ENCODE measurements at places on chromosomes 1 and 21.

DNA sequence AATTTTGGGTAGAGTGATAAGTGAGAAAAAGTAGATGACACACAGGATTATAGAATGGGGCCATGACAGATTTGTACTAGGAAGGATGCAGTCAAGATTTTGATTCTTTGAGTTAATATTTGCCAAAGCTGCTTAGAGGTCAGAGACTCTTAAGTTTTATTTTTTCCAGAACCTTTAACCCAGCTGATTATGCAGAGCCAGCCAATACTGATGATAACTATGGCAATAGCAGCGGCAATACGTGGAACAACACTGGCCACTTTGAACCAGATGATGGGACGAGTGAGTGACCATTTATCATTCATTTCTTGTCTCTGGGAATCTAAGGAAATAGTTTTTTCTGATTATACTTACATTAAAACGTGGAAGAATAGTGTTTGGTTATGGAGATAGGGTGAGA, 16.1 kb downstream of the UBAP2L start:
- no peak for DNase-seq

DNA sequence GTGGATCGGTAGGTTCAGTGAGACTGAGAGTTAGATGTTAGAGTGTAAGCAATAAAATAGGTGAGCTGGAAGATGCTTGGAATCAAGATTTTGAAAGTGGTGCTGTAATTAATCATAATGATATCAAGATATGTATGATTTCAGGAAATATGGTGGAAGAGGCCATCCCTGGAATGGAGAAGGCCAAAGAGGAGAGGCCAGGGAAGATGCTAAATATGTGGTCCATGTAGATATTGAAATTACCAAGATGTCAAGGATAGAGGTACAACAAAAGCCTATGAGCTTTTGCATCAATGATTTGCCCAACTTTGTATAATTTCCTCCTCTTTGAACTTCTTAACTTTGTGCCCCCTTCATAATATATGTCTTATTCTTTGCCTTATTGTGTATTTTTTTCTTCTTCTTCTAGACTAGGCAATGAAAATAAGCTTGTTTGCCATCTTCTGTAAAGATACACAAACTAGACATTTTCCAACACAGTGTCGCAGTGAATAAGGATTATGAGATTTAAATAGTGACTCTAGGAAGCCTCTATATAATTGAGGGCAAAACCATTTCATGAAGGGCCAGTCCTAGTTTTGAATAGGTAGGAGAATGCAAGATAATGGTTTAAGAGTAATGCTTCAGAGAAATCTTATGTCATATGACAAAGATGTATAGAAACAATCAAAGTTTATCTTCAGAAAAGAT, 8.9 kb downstream of the PTGS2 start:
- DNase-seq = no peak

- DNase-seq = no peak
These were observed 25.1 kb upstream of the B3GALT2 start for GRCh38 chr1:193211539-193211938.

DNA sequence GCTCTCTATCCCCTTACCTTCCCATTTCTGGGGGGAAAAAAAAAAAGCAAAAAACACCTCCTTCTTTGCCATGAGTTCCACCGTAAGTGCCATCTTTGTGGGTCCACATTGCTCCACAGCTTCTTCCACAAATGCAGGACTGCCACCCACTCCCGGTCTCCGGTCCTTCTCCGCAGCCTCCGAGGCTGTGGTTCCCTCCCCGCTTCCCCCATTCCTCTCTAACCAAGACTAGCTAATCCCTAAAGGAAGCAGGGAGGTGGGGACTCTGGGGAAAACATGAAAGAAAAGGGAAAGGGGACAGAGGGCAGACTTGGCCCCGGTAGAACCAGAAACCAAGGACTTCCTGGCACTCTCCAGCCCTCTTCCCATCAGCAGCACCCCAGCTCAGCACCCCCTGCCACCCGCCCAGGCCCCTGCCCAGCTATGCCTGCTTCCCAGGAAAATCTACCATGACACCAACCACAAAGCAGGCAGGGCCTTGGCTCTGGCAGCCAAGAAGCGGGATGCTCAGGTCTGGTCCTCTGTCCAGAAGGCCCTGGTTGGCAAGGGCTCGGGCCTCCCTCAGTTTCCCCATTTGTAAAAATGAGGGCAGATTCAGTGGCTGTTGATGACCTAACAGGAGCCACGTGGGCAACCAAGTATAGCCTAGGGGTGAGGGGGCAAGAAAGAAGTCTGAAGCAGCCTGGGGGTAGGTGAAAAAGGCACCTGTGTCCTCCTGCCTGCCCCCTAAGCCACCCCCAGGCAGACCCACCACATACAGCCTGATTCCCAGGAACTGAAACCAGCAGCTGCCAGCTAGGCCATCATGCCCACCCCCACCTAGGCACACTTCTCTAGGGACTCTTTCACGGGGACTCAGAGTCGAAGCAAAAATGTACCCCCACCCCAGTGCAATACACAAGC, 2.5 kb downstream of the EPHA2 start:
- DNase-seq = no peak

DNA sequence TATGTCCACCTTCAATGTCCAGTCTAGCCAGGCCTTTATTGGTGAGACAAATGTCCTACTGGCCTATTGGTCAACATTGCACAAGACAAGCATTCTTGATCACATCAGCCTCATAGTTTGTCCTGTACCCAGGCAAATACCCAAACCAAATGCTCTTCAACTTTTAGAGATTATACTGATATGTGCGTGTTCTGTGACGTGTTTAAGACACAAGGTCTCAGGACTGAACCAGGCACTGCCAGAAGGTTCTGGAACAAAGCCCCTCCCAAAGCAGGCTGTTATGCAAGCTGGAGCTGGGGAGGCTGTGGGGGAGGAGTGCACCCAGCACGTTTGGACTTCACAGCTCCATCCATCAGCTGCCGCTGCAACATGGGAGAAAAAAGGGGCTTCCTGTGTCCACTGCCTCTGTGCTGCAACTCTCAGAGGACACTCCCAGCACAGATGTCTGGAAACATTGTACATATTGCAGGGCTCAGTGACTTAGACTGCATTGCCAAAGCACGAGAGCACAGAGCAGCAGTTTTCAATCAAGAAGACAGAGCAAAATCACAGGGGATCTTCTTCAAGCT, 45.9 kb downstream of the NID1 start:
- no peak for DNase-seq

DNA sequence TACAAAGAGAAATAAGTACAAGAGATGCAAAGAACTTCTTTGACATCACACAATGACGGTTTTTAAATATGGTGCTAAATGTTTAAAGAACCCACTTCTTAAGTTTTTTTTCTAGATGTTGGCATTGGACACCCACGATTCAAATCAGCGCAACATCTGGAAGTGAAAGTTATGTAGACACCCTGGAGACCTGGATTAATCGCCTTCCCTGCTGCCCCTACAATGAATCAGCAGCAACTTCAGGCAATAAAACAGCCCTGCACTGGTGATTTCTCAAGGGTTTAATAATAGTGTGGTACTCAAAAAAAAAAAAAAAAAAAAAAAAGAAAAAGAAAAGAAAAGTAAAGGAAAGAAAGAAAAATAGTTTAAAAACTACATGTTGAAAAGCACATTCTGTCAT, 248.3 kb downstream of the NUF2 start:
- DNase-seq = no peak

DNA sequence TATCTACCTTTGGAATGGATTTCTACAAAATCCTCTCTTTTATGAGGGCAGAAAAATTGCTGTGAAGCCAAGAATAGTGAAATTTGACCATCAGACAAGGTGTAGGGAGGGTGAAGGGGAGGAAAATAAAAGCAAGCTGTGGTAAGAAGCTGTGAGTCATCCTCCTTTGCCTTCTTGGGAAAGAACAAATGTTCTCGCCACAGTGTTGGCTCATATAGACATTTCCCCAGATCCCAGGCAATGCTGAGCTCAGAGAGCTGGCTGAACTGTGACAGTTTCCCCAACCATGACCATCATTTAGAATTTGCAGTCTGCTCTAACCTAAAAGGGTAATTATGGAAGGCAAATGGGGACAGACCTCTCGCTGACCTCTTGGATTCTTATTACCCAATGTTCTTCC, 235.4 kb downstream of the PBX1 start:
- no peak for DNase-seq

DNA sequence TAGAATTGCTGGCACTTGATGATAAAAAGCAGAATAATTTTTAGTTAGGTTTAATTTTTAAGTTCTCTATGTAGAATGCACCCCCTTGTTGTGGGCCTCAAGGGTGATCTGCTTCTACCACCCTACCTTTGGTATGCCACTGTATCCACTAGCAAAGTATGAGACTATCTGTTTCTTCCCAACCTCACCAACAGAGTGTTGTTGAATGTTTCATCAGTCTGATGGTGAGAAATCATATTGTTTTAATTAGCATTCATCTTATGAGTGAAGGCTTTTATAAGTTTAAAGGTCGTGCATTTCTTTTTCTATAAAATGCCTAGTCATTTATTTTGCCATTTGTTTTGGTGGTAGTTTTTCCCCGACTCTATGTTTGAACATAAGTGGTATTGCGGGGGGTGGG, 141.0 kb downstream of the MAGI3 start:
- DNase-seq = no peak

- DNase-seq = no peak
These were observed 32.7 kb downstream of the C1orf21 start for GRCh38 chr1:184419350-184420161.

- no peak for DNase-seq
These were observed 2.8 kb upstream of the SPSB1 start for GRCh38 chr1:9289711-9290485.

GRCh38 chr1:43573066-43573800, 42.5 kb downstream of the PTPRF start:
- DNase-seq = no peak

- DNase-seq = no peak
These were observed 35.5 kb downstream of the TIAM1 start for GRCh38 chr21:31308584-31308983.

- DNase-seq = no peak
These were observed 107.2 kb upstream of the EDEM3 start for GRCh38 chr1:184861755-184862336.

GRCh38 chr1:84352298-84353106, 45.8 kb upstream of the DNASE2B start:
- no peak for DNase-seq

DNA sequence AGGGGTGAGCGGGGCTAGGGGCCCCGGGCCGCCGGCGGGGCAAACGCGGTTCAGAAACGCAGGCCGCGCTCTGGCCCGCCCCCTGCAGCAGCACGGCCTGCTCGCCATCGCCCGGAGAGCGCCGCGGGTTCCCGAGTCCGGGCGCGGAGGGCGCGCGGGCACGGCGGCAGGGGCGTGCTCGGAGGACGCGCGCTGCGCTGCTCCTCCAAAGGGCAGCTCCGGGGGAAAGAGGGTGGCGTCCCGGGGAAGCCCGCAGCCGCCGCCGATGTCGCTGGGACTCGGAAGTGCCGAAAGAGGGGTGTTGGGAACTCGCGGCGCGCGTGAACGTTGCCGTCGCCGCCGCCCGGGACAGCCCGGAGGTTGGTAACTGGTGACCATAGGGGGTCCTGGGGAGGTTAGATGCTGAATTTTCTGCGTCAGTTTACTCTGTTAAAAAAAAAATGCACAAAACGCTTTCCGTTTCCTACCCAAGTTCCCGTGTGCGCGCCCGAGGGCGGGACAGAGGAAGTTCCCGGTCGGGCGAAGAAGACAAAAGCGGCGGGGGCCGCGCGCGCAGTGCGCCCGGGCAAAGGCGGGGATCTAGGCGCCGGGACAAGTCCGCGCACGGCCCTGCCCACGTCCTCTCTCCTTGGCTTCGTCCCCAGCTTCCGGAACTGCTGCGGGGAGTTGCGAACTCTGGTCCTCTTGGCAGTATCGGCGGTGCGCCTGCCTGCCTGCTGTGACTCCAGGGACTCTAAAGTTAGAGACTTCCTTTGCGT, at the start of gene HHAT:
Gene HHAT (plus strand): TSS at position 157 of the 758 bp plus-strand sequence. CDS start 20,074 bp downstream, outside the sequence.
- no peak for DNase-seq

GRCh38 chr1:230386637-230387262, 39.4 kb downstream of the PGBD5 start:
- no peak for DNase-seq

- no peak for DNase-seq
These were observed 200.1 kb downstream of the AMY1C start for GRCh38 chr1:103949779-103950178.

DNA sequence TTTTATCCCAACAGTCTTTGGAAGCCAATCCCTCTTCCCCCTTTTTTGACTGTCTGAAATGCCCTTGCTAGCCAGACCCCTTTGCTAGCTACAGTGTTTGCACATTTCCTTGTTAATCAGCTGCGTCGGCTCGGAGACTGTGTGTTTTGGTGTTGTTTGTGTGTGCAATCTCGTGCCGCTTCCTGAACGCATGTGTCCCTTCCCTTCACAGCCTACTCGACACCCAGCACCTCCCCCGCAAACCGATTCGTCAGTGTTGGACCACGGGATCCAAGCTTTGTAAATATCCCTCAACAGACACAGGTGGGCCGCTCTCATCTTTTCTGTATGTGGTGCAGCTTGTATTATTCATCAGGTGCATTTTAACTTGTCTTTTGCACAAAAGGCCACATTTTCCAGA, 298.7 kb downstream of the TM2D1 start:
- DNase-seq = no peak

GRCh38 chr1:97038410-97038809, 316.8 kb downstream of the PTBP2 start:
- DNase-seq = no peak

GRCh38 chr1:219352961-219353651, 179.4 kb downstream of the LYPLAL1 start:
- no peak for DNase-seq

- DNase-seq = no peak
These were observed 61.1 kb upstream of the FBXO28 start for GRCh38 chr1:224052772-224053171.

- no peak for DNase-seq
These were observed 44.8 kb upstream of the ABCG1 start for GRCh38 chr21:42174173-42174572.

- DNase-seq = no peak
These were observed 10.7 kb downstream of the C1orf146 start for GRCh38 chr1:92228401-92228800.

- no peak for DNase-seq
These were observed 10.0 kb upstream of the C1orf115 start for GRCh38 chr1:220680085-220680687.

DNA sequence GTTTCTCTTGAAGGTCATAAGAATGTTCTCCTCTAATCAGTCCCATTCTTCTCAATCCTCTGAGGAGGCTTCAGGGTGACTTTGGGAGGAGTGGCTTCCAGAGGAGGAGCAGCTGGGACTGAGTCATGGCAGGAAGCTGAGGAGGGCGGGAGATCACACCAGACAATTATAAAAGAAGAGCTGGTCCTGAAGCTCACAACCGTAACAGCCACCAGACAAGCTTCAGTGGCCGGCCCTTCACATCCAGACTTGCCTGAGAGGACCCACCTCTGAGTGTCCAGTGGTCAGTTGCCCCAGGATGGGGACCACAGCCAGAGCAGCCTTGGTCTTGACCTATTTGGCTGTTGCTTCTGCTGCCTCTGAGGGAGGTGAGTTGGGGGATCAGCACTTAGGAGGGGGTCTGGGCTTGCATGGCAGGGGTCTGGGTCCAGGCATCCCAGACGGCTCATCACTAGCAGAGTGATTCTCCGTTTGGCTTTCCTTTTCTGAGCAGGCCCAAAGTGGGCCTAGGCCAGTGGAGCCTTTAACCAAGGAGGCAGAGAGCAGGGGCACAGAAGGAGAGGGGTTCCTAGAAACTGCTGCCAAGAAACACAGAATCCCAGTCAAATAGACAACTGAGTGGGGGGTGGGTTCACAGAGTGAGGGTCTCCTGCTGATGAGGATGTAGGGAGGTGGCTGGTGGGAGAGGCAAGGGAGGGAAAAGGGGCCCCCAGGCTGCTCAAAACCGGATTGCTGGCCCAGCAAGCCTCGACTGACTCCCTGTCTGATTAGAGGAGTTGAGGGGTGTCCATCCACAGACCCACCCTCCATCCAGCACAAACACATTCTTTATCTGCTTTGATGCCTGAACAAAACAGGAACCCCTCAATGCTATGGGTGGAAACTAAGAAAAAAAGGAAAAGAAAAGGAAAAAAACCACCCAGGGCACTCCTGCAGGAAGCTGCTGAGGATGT, at the start of gene ECM1:
Gene ECM1 (plus strand): TSS at position 198 of the 953 bp plus-strand sequence. CDS start 101 bp downstream, at position 299.
- DNase-seq = no peak

Measured in caudate nucleus (tissue), 63 donors.